ENCODE measurements at places on chromosomes 5 and 9.
A peak's percentile ranks its signal among the peaks of the same experiment; 100 is the strongest.

DNA sequence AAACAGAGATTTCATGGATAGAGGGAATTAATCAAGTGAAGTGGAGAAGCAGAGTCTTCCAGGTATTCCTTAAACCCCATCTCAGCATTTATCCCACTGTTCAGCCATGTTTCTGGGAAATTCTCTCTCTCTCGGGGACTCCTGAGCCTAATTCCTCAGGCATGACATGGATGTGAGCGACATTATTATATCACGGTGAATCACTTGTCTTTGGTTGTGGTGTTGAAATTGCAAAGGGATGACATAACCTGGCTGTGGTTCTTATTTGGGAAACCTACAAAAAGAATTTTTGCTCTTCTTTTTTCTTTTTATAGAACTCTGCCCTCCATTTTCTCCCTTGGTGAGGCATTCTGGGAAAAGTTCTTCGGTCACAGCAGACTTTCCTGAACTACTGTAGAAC is 457.9 kb upstream of the PTGER4 start:
- peak; percentile 62 for DNase-seq

GRCh38 chr9:105024529-105024928 is 96.6 kb upstream of the ABCA1 start:
- DNase-seq: no peak

DNA sequence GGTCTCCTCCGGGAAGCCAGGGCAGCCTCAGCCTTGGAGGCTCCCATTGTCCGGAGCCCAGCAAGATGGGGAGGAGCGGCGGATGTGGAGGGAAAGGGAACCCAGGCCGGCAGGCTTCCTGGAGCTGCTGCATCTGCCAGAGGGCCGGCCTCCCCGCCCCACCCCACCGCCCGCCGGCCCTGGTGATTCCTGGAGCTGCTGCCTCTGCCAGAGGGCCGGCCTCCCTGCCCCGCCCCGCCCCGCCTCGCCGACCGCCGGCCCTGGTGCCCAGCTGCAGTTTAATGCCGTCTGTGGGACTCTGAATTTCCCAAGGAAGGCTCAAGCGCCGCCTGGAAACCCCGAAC is 31.6 kb downstream of the EXD3 start:
- DNase-seq: no peak

DNA sequence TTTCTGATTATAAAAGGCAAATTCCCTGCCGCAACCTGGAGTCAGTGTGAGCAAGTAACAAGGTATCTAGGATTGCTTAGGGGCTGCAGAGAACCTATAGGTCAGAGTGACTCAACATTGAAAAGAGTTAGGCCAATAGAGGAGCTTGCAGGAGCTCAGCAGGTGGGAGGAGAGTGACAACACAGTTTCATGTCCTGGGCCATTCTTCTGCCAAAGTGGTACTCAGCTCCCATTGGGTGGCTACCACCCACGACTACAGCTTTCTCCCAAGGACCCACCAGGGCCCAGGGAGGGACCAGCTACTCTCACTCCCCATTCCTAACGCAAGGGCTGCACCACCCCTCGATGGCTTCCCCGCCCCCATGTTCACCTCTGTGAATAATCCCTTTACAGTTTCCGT is 86.7 kb upstream of the SPATA31C2 start:
- DNase-seq: peak; percentile 31

DNA sequence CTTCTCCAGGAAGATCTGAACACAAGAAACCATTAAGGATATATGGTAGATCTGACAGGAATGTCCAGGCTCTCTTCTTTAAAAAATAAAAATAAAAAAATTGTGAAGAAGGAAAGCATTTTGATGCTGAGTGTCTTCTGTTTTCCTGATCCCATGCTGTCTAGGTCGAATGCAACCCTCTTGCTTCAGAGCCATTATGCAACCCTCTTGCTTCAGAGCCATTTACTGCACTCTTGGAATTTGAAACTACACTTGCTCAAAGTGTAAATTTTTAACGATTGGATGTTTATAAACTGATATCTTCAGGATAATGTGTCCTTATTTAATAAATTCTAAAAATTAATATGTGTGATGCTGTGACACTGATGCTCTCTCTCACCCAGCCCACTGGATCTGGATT is 505.1 kb downstream of the DNAH5 start:
- no peak for DNase-seq

- DNase-seq: no peak
These were observed 28.1 kb downstream of the CEMIP2 start for GRCh38 chr9:71740199-71740598.

Measured in RWPE1 (cell line).